NCI-H2081 (cell line): ENCODE measurements at places on chromosomes 16 and 17.

DNA sequence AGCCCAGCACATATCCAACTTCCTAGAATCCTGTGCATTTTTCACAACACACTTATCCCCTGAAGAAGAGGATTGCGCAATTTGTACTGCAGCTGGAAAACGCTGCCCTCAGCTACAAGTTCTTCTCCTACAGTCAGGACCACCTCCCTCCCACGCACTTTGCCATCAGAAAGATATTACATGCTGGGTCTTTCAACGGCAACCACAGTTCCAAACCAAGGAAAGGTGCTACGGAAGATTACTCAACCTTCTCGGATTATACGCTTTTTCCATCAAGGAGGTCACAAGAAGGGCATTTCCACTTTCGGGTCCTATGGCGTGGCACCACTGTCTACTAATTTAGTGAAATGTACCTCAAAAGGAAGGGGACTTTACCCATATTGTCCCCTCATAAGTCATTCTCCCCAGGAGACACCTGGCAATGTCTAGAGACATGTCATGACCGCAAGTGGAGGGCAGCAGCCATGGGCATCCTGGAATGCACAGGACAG, 35.2 kb downstream of the USP7 start:
- DNase-seq = no peak

GRCh38 chr16:86379505-86379846, 130.9 kb upstream of the FOXF1 start:
- no peak for DNase-seq

DNA sequence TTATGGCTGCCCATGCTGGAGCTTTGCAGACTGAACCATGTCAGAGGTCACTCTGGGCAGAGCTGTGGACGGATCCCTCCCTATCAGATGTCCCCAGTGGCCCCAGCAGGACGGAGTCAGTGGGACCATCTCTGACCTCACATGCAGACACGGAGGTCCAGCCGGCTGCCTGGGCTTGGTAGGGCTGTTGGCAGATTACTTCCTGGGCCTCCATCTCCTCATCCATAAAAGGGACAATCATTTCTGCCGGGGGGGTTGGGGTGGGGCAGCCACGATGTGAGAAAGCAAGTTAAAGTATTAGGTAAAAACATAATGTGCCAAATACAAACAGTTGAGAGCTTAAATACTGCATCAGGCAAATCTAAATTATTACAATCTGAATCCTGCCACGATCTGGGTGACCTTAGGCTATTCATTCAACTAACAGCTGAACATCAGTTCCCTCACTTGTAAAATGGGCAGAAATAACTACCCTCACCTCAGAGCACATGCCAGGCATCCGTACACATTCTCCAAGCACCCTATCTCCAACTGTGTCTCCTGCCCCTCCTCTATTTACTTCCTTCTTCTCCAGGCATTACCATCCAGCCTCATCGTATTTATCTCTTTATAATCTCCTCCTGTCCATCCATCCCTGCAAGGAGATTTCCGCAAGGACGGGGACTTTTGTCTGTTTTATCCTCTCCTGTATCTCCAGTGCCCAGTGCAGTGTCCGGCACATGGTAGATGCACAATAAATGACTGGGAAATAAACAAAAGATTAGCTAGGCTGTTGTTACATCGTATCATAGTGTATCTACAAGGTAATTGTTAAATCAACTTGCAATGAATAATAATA, 192.3 kb upstream of the FOXF1 start:
- DNase-seq = no peak

DNA sequence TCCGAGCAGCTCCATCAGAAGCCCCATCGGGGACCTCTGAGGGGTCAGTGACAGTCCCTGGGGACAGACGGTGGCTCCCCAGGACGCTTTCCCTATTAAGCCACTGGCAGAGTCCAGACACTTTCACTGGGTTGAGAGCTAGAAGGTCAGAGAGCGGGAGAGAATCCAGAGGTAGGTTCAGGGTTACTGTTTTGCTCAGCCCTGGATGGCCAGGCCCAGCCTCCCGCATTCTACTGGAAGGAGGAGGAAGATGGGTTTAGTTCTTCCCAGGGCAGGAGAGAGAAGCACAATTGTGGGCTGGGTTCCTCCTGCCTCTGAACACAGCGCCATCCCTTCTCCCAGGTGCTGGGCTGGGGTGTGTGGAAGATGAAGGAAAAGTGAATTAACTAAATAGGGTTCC, 452.8 kb downstream of the SLC39A11 start:
- DNase-seq = no peak

GRCh38 chr16:78290395-78290794, 190.9 kb downstream of the WWOX start:
- DNase-seq = no peak

DNA sequence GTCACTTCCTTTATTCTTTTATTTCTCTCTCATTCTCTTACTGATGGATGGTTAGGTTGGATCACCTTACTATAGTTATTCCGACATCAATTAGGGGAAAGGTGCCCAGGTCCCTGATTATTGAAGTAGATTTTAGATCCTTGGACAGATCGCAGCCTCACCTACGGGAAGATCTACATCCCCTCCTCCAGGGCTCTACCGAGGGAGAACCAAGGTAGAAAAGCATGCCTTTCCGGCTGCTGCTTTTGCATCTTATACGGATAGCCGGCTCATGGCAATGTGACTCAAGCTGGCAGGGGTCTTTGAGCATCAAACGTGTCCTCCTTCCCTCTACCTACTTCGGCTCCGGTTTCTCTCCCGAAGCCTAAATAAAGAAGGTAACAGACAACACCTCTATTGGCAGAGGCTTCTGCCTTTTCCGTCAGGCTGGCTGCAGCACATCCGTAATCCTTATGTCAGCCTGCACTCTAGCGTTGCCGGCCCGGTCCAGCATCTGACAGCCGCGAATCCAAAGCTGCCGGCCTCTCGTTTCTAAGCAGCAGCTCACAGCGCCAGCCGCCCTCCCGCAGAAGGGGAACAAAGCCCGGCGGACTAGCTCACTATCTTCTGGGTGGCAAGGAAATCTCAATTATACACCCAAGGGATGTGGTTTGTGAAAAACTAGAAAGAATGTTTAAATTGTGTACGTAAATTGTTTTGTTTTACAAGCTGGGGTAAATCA, 46.9 kb downstream of the IRX6 start:
- no peak for DNase-seq

GRCh38 chr17:72426948-72427760, 306.3 kb downstream of the SOX9 start:
- DNase-seq = no peak

DNA sequence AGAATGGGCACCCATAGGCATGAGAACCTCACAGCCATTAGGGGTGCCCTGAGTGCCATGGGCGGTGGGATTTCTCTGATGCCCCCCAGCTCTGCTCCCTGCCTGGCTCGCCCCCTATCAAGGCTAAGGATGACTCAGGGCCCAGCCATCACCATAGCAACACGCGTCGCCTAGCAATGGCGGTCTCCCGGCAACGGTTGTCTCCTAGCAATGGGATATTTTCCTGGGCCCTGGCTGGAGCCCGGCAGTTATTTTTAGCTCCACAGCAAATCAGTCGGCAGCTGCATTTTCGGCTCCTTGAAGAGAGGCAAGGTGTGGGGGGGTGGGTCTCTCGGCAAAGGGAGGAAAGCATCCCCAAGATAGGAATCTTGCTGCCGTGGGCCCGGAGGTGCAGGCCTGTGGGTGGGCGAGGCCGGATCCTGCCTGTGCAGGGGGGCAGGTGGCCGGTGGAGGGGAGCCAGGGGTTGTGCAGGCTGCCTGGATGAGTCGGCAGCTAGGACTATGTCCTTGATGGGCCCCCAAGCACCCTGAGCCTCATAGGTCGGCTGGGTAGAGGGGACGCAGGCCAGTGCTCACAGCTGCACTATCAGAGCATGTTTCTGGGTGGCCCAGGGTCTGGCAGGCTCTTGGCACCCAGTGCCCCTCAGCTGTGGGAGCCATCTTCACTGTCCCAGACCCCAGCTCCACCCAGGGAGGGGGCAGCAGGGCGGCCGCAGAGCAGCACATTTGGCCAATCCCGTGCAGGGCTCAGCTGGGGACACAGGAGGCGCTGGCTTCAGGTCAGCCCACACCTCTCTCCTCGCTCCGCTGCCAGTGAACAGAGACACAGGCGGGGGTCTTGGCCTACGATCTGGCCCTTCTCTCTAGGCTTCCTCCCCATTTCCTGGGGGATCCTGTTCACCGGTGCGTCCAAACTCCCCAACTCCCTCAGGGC, 4.2 kb upstream of the FBXL16 start:
- peak; percentile 74 for DNase-seq

DNA sequence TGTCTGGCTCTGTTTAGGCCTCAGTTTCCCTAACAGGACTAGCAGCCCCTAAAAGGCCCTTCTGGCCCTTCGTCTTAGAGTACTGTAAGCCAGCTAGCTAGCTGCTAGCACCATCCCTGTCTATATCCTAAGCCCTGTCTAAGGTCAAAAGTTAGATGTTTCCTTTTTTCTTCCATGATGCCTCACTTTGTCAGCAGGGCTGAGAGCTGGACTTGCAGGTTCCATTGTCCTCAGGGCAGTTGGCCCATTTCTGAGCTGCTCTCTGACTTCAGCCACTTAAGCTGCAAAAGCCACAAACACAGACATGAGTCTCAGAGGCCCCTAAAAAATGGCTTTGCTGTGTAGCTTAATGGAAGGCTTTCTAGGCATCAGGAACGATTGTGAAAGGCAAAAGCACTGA, 187.7 kb downstream of the CBLN1 start:
- no peak for DNase-seq

GRCh38 chr16:50583211-50583610, 35.0 kb downstream of the NKD1 start:
- no peak for DNase-seq

- peak; percentile 40 for DNase-seq
These were observed 338 bp downstream of the MAPK3 start for GRCh38 chr16:30122604-30123160.

GRCh38 chr17:16282522-16282921, 65.5 kb downstream of the PIGL start:
- DNase-seq = no peak

GRCh38 chr16:26840691-26841090, 226.0 kb upstream of the C16orf82 start:
- DNase-seq = no peak

- DNase-seq = no peak
These were observed 62.8 kb downstream of the GRB7 start for GRCh38 chr17:39800540-39800939.

GRCh38 chr16:25143928-25144327, 32.4 kb downstream of the LCMT1 start:
- DNase-seq = no peak

- no peak for DNase-seq
These were observed 23.8 kb upstream of the ABCC1 start for GRCh38 chr16:15925631-15926030.

- no peak for DNase-seq
These were observed 42.8 kb downstream of the NOG start for GRCh38 chr17:56636265-56636664.

DNA sequence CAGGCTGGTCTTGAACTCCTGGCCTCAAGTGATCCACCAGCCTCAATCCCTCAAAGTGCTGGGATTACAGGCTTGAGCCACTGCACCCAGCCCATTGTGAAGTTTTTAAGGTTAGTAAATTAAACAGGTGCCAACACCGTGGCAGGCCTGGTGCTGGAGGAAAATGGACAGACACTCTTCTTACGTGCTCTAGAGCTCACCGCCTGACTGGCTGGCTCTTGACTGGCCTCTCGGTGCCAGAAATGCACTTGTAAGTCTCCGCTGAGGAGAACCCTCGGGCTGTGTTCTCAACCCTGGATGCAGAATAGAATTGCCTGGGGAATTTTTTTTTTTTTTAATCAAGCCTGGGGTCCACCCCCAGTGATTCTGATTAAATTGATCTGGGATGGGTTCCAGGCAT, 10.3 kb upstream of the HAS3 start:
- DNase-seq = no peak

DNA sequence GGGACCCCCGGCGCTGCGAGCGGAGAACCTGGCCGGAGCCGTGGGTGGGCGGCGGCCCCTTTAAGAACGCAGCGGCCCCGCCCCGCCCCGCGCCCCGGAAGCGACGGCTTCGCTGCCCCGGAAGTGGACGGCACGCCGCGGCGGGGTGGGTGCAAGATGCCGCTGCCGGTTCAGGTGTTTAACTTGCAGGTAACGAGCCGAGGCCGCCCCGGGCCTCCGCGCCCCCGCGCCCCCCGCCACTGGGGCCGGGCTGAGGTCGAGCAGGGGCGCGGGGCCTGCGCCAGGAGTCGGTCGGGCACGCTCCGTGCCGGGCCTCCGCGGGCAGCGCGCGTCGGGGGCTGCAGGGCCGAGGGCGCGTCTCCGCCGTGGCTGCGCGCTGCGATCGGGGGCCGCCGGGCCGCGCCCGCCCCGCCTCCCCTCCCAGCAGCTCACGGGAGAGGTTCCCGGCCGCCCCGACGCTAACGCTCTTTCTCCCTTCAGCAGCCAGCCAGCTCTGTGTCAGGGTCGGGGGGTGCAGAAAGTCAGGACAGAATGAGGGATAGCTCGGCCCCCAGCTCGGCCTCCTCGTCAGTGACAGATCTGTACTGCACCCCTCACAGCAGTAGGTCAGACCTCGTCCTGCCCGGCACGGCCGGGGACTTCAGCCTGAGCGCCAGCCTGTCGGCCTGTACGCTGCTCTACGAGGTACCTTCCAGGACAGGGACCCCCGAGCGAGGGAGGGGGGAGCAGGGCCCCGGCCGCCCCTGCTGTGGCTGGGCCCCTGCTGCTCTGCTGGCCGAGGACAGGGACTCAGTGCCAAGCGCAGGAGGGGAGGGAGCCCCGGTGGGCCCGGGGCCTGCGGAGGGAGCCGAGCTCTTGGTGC, at the start of the genes GPS1 and RFNG:
TSS of gene GPS1 (plus strand) at position 123 of the 862 bp plus-strand sequence. CDS start at position 157, 34 bp downstream.
TSS of gene RFNG (minus strand) at position 36 of the 862 bp plus-strand sequence. CDS start 45 bp downstream, outside the sequence.
- peak; percentile 72 for DNase-seq

GRCh38 chr16:17836868-17837602, 366.3 kb upstream of the XYLT1 start:
- DNase-seq = no peak

GRCh38 chr16:28923652-28924398, 1.2 kb downstream of the RABEP2 start:
- no peak for DNase-seq

- DNase-seq = peak; percentile 52
These were observed 104.7 kb downstream of the MRM1 start for GRCh38 chr17:36705874-36706731.

DNA sequence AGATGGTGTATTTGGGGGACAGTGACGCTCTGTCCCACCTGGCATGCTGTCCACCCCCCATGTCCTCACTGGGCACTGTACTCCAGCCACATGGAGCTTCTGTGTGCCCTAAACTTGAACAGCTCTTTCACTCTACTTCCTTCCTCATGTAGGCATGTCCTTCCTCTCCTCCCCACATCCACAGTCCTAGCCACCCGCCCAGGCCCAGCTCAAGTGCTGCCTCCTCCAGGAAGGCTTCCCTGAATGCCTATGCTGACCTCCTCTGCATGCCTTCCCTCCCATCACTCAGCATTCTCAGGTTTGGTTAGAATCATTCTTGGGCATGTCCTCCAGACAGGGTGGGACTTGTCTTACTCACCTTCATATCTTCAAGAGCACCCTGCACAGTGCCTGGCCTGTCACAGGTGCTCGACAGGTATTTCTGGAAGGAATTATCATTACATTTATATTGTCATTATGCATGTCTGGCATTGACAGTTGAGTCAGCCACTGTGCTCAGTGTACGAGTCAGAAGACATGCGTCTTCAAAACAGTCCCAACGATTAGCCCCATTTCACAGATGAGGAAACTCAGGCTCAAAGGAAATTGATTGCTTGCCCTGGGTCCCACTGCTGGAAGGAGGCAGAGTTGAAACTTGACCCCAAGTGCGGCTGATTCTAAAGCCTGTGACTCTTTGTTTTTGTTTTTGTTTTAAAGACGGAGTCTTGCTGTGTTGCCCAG, 42.1 kb upstream of the TOB1 start:
- DNase-seq = no peak
